Hepatic stellate cell (primary cell): ENCODE measurements at places on chromosomes 3 and 15.

DNA sequence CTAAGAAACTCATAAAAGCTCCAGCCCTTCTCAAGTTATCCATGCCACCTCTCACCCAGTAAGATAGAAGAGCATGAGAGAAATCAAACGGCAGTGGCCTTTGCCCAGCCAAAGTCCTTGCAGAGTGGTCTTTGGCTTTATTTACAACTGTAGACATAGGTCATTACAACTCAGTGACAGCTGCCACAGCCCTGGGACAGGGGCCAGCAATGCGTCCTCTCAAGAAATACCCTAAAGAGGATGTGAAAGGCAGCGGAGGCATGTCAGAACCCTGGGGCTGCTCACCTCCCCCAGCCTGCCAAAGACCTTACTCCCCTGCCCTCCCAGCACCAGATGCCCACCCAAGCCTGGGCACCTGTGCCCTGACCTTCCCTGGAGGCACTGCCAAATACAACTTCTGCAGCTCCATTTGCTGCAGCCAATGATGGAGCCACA, 6.3 kb downstream of the ACAA1 start:
- no peak for DNase-seq

- peak; percentile 78 for DNase-seq
Measured at GRCh38 chr15:74723754-74724334, 1.5 kb downstream of the CYP1A1 start.

DNA sequence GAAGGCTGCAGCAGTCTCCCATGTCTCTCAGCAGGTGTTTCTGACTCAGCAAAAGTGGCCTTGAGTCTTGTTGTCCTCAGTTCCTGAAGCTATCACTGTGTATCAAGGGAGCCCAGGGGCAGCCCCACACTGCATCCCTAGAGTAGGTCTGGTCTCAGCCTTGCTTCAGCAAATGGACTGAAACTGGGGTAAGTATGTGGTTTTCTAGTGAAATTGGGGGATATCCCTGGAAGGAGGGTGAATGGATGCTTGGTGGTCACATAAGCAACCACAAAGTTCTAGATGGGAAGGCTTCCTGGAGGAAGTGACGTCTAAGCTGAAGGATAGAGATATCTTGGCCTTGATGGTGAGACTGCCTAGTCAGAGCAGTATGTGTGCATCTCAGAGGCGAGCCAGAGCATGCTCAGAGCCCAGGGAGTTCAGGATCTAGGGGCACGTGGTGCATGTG, 38.4 kb downstream of the TMEM158 start:
- no peak for DNase-seq

- DNase-seq: no peak
Measured at GRCh38 chr15:43509660-43510199, 7.7 kb upstream of the MAP1A start.

- DNase-seq: no peak
Measured at GRCh38 chr3:61573441-61573840, 12.1 kb downstream of the PTPRG start.

GRCh38 chr15:34722439-34722836, 32.4 kb downstream of the GJD2 start:
- peak; percentile 54 for DNase-seq

- DNase-seq: no peak
Measured at GRCh38 chr15:42800731-42801474, 64.0 kb upstream of the CDAN1 start.

- no peak for DNase-seq
Measured at GRCh38 chr3:172142051-172142863, 102.9 kb downstream of the FNDC3B start.

GRCh38 chr15:37124331-37124730, 24.0 kb upstream of the MEIS2 start:
- DNase-seq: no peak

GRCh38 chr3:38022896-38023709, 6.3 kb downstream of the PLCD1 start:
- no peak for DNase-seq

- peak; percentile 82 for DNase-seq
Measured at GRCh38 chr3:56980798-56981390, 79.6 kb upstream of the SPATA12 start.

DNA sequence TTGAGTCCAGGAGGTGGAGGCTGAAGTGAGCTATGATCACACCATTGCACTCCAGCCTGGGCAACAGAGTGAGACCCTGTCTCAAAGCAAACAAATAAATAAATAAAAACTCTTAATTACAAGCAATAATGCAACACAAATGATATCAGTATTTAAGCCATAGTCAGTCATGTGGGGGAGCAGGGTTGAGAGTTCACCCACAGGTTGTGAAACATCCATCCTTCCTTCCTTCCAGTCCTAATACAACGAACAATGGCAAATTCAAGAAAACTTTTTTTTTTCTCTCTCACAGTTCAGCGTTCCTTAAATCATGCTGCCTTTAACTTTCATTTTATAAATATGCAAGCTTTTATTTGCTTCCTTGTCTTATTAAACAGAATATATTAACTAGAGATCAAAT, 24.1 kb downstream of the ZNF592 start:
- no peak for DNase-seq

DNA sequence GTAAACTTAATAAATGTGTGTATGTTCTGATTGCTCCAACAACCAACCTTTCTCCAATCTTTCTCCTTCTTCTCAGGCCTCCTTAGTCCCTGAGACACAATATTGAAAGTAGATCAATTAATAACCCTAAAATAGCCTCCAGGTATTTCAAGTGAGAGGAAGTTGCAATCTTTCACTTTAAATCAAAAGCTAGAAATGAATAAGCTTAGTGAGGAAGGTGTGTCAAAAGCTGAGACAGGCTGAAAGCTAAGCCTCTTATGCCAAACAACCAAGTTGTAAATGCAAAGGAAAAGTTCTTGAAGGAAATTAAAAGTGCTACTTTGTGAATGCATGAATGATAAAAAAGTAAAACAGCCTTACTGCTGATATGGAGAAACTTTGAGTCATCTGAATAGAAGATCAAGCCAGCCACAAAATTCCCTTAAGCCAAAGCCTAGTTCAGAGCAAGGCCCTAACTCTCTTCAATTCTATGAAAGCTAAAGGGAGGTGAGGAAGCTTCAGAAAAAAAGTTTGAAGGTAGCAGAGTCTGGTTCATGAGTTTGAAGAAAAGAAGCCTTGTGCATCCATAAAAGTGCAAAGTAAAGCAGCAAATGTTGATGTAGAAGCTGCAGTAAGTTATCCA, 38.6 kb downstream of the CCDC80 start:
- DNase-seq: no peak

DNA sequence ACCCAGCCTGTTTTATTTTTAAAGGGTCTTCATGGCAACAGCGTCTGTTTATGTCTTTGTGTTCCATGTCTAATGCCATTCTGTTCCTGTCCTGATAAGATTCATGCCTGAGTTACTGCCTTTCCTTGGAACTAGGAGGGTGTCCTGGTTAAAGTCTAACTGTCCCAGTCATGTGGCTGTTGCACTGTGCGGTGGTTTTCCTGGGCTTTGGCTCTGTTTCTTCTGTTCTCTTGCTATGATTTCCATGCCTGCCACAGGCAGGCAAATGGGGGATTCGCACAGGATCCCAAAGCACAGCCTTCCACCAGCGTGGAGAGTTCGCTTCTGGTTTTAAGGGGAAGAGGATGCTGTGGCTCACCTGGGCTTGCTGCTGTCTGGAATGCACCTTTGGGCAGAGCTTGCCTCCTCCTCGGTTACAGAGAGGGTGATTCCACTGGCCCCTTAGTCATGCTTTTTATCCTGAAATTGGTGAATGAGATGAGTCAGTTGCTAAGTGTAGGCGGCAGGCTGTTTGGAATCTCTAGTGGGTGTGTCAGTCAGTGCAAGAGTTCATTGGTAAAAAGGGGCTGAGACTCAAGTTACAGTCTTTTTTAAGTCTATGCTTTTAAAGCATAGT, 86.8 kb downstream of the CCK start:
- DNase-seq: peak; percentile 86

DNA sequence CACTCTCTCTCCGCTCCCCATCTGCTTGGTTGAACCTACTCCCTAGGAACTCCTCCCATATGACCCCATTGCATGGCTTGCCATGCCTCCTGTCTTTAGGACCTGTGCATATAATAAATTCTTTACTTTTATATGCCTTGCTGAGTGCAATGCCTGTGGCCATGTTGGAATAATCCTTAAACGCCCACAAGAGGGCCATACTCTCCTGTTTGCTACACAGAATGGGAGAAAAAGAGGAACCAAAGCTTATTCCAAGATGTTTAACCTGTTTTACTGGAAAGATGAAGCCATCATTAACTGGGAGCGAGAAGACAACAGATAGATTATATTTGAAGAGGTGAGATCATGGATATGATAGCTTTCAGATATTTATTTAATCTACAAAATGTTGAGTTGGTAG, 1097.8 kb downstream of the NAALADL2 start:
- no peak for DNase-seq

GRCh38 chr3:33505027-33505426, 64.8 kb upstream of the UBP1 start:
- DNase-seq: no peak

DNA sequence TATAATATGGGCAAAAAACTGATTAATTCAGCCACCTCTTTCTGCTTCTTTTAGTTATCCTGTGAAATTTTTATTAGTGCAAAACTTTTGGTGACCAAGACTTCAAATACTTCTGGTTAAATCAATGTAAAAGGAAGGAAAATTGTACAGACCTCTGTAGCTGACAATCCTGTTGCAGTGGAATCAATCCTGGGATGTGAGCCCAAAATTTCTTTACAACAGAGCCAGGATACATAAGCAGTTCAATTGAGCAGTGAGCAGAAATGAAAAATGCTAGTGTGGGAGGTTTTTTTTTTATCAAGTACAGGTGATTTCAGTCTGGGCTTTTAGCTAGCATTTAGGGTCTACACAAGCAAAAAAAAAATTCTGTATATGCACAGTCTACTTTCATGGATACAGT, 398.0 kb downstream of the OTOL1 start:
- DNase-seq: no peak

GRCh38 chr3:170542704-170543103, 43.2 kb downstream of the SLC7A14 start:
- DNase-seq: no peak

- no peak for DNase-seq
Measured at GRCh38 chr3:150254309-150254708, 153.8 kb upstream of the TSC22D2 start.

GRCh38 chr3:170863816-170864215, 6.2 kb downstream of the RPL22L1 start:
- DNase-seq: no peak

DNA sequence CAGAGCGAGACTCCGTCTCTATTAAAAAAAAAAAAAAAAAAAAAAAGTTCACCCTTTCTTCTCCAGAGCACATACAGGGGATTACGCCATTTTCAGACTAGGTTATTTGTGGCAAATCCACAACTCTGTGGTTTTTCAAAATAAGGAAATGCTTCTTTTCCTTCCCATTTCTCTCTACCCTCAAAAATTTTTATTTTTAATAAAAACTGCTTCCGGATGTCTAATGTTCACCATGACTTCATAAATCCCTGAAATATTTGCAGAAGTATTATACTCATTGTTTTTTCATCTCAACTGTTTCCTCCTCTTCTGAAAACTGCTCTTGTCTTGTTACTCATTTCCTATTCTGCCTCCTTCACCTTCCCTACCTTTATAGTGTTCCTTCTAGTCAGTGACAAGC, 45.0 kb upstream of the SLC12A8 start:
- no peak for DNase-seq

DNA sequence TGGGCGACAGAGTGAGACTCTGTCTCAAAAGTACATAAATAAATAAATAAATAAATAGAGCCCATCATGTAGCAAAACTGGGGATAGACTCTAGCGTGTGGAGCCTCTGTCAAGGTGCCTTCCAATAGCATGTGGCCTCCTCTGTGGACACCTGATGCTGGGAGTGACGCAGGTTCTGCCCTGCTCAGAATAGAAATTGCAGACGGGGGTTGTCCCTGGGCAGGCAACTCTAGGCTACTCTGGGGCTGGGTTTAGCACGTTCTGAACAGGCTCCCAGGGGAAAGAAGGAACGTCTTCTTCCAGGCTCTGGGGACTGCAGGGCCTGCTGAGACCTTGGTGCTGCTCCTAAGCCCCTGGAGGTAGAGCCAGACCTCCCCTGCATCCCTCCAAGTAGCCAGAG, 65.3 kb downstream of the EPHB3 start:
- no peak for DNase-seq

- no peak for DNase-seq
Measured at GRCh38 chr3:30289324-30289723, 317.1 kb upstream of the TGFBR2 start.
